Activated CD4-positive, alpha-beta T cell treated with anti-CD3 and anti-CD28 coated beads, Interleukin-2, amount 10 ng/mL, durations not matched to agents 24 days and 14 days (primary cell): ENCODE measurements at places on chromosomes 11 and 22. TPM values are rescaled to one million over a fixed set of nuclear protein-coding genes. Genes with fewer than 3 reads are reported as not detected.

Gene OR10D3
- total RNA-seq: not detected in 2 replicates

Gene GVQW3
- total RNA-seq: 3.7 and 4.3 TPM in 2 replicates

Gene HTATIP2
- 48.3 and 53.9 TPM in 2 replicates for total RNA-seq

Gene SLC29A2
- 17.4 and 18.9 TPM in 2 replicates for total RNA-seq

Gene NDUFS8
- total RNA-seq: 153 and 159 TPM in 2 replicates

Gene SCUBE2
- 0.19 TPM in 1 of 2 replicates, not detected in the other for total RNA-seq

Gene KRTAP5-10
- not detected in 2 replicates for total RNA-seq

Gene OR8A1
- total RNA-seq: not detected in 2 replicates
